Spleen (tissue), 13 donors: ENCODE measurements at places on chromosomes 2 and 18. TPM values are rescaled to one million over a fixed set of nuclear protein-coding genes. Genes with fewer than 3 reads are reported as not detected.

GRCh38 chr2:205699515-205700289 is 17.4 kb downstream of the NRP2 start:
- DNase-seq: no peak

DNA sequence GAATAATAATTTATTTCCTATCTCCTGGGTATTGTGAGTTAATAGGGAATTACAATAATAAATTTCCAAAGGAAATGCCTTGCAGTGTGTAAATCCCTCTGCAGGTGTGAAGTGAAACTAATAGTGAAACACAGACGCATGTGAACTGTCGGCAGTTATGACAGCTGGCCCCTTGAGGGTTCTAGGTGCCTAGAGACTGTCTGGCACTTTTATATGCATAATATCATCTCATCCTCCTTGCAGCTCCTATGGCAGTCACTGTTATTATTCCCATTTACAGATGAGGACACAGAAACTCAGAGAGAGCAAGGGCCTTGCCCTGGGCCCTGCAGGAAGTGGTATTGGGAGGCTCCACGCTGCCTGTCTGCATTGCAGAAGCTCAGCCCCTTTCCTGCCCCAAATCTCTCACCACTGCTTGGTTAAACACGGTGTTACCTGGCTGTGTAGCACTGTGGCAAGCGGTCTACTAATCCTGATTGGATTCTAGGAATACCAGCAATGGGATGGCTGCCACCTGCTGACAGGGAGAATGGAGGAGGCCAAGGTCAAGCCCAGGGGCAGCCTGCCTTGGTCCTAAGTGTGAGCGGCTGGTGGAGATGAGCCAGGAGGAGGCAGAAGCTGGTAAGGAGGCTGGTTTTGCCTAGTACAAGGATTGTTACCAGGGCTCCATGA is 32.8 kb upstream of the ACKR3 start:
- peak; percentile 87 for DNase-seq

- no peak for DNase-seq
These were observed 605.4 kb downstream of the BCL11A start for GRCh38 chr2:59947917-59948541.

Gene PLEKHB2
- total RNA-seq: 79.5 TPM

Gene GREB1L
- total RNA-seq: 0.64 TPM
